CD4-positive, alpha-beta T cell (primary cell): ENCODE measurements at places on chromosomes 7 and 10. TPM values are rescaled to one million over a fixed set of nuclear protein-coding genes. Genes with fewer than 3 reads are reported as not detected.

ELOVL3 gene
- total RNA-seq, result not detected

UNCX gene
- total RNA-seq, result not detected

CLCN1 gene
- not detected for total RNA-seq

FLNC gene
- total RNA-seq, result 0.06 TPM

NPFFR1 gene
- not detected for total RNA-seq

AKR1E2 gene
- 30.4 TPM for total RNA-seq

DNA sequence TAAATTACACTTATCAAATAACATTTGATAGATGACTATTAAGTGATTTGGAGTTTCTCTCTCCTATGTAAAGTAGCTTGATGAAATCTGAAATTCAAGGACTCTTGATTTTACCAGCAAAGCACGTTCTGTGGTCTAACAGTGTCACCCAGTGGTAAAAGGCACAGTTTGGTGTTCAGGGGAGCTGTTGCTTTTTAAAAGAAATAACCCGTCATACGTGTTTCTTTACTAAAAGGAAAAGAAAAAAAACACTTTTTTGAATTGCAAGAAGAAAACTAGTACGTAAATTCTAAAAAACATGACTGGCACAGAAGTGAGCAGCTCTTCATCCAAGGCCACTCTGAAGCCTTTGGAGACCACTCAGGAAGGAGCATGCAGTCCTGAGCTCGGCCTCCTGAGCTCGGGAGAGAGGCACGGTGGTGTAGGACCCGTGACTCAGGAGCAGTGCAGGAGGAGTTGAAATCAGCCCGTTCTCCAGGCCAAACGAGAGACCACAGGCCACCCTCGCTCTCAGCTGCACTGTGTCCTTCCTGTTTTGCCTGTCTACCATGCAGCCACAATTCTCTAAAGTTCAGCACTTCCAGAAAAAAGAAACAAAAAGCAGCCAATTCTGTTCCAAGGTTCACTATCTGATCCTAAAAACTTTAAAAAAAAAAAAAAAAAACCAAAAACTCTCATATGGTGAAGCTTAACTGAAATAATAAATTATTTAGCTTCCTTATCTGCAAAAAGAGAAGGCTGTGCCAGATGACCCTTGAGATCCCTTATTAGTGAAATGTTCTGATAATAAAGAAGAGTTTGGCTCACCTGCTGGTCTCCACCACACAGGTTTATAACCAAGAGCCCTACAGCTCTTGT lies 212.6 kb upstream of the FRMD4A start:
- peak; percentile 80 for DNase-seq

GRCh38 chr7:19772841-19773760 lies at the start of gene TMEM196:
TSS of gene TMEM196 (minus strand) at chr7:19773617. CDS start at chr7:19772696, 921 bp downstream.
- no peak for DNase-seq

GRCh38 chr7:28551331-28551730 lies 139.0 kb downstream of the CREB5 start:
- DNase-seq, result no peak

DNA sequence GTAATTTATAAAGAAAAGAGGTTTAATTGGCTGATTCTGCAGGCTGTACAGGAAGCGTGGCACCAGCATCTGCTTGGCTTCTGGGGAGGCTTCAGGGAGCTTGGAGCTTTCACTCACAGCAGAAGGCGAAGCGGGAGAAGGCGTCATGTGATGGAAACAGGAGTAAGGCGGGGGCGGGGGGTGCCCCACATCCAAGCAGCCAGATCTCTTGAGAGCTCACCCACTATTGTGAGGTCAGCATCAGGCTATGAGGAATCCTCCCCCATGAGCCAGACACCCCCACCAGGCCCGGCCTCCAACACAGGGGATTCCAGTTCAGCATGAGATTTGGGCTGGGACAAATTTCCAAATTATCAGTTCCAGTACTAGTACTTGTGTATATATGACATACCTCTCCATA lies 46.2 kb downstream of the WDR37 start:
- DNase-seq, result no peak

GRCh38 chr7:116167177-116167576 lies 43.2 kb upstream of the TES start:
- no peak for DNase-seq

DNA sequence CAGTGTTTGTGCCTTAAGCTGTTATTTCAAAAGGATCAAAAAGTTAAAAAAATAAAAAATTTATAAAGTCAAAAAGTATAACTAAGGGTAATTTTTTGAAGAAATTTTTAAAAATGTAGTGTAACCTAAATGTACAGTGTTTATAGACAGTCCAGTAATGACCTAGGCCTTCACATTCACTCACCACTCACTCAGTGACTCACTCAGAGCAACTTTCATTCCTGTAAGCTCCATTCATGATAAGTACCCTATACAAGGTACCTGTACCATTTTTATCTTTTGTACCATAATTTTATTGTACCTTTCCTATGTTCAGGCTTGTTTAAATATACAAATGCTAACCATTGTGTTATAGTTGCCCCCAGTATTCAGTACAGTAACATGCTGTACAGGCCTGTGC lies 21.5 kb downstream of the DNAJC9 start:
- DNase-seq, result no peak

GRCh38 chr10:28730031-28730778 lies 52.9 kb downstream of the BAMBI start:
- no peak for DNase-seq

GRCh38 chr10:86060386-86061277 lies 306.0 kb downstream of the GRID1 start:
- DNase-seq, result no peak

DNA sequence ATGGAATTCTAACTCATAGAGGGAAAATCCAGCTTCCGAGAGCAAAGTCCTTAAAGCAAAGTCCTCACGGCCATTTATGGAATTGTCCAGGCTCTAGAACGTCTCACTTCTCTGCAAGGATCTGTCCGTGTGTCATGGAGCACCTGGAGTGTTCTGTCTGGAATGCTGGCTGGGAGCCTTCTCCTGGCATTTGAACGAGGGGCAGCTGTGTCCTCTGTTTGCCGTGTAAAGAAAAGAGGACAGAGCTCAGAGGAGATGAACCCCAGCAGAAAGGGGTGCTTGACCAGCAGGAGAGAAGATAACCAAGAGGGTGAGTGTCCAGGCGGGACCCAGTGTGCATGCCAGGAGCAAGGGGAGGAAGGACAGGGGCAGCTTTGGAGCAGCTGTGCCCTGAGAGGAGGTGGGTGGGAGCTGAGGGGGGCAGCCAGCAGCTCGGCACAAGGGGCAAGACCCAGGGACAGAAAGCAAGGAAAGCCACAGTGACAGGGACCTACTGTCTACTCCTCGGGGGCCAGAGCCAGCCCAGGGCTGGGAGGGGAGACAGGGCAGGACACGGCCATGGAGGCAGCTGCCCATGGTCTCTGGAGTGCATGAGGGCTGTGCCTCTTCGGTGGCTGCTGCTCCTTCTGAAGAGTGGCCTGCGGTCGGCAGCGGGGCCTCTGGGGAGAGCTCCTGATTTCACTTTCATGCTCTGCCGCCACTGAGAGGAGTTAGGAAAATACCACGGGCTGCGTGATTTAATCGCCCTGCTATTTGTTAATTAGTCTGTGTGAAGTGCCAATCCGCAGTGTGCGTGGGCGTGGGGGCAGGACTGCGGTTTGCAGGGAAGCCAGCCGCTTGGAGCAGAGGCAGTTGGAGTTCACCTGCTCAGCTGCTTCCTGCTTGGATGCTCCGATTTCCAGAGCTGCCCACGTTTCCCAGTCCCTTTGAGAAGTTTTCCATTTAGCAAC lies 149.3 kb upstream of the SHH start:
- no peak for DNase-seq

DNA sequence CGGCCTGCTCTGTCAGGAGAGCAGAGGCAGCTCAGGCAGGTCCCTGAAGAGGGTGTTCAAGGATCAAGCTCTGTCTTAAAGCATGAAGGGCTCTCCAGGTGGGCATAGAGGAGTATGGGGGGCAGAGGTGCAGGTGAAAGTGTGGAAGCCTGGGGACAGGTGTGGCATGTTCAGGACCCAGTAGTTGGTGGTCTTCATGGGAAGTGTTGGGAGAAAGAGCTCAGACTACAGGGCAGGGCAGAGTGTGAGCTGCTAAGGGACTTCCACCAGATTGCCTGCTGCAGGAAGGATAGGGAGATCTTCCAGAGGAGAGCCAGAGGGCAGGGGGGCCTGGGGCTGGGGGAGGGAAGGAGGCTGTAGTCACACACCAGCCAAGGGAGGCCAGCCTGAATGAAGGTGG lies 156.5 kb upstream of the GDF10 start:
- DNase-seq, result no peak

DNA sequence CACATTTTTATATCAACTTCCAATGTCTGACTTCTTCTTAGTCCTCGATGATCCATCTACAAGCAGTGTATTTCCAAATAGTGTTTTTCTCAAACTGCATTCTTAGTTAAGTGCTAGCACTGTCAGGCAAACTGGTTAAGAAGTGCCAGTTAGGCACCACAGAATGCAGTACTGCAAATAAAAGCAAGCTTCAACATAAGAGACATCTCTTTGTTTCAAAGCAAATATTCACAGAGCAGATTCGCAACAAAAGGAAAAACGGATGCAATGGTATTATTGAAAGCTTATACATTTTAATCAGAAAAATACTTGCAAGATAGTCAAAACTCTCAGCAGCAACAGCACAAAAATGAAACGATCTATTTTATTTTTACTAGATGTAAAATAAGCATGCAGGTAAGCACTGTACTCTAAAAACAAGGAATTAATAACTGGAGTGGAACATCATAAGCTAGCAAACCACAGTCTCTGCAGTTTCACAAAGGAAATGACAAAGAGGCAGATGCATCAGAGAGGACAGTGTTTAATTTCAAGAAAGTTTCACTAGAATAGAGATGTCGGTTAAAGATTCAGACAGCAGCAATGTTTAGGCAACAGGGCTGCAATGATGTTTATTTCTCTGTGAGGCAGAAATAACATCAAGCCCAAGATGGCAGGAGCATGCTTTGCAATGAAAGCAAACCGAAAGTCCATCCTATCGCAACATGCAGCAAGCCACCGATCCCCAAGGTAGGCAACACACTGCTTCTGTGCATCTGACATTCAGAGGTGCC lies 82.0 kb downstream of the FGFR2 start:
- DNase-seq, result no peak

DNA sequence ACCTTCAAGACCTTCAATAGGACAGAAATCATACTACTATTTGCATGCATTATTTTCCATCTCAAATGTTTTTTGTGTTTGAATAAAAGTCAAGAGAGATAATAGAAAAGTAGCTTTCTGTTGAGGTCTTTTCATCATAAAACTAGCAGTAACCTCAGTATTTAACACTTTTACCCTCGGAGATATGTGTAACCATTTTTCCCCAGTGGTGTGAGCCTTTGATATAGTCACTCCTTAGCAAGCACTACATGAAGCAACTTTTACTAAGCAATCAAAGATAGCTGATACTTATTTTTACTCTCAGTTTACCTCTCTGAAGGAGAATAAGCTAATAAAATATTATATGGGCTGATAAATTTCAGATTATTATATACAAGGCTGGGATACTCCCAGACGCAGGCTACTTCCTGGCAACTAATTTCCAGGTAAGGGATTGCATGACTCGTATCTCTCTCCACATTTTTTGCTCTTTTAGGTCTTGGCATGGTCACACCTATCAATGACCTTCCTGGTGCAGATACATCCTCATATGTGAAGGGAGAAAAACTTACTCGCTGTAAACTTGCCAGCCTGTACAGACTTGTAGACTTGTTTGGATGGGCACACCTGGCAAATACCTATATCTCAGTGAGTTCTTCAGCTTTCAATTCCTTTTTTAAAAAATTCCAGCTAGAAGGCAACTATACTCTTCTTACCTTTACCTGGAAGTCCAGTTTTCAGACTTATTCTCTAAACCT lies 91.5 kb upstream of the MXI1 start:
- no peak for DNase-seq

- DNase-seq, result no peak
Measured at GRCh38 chr7:106278695-106279094, 6.1 kb downstream of the NAMPT start.

DNA sequence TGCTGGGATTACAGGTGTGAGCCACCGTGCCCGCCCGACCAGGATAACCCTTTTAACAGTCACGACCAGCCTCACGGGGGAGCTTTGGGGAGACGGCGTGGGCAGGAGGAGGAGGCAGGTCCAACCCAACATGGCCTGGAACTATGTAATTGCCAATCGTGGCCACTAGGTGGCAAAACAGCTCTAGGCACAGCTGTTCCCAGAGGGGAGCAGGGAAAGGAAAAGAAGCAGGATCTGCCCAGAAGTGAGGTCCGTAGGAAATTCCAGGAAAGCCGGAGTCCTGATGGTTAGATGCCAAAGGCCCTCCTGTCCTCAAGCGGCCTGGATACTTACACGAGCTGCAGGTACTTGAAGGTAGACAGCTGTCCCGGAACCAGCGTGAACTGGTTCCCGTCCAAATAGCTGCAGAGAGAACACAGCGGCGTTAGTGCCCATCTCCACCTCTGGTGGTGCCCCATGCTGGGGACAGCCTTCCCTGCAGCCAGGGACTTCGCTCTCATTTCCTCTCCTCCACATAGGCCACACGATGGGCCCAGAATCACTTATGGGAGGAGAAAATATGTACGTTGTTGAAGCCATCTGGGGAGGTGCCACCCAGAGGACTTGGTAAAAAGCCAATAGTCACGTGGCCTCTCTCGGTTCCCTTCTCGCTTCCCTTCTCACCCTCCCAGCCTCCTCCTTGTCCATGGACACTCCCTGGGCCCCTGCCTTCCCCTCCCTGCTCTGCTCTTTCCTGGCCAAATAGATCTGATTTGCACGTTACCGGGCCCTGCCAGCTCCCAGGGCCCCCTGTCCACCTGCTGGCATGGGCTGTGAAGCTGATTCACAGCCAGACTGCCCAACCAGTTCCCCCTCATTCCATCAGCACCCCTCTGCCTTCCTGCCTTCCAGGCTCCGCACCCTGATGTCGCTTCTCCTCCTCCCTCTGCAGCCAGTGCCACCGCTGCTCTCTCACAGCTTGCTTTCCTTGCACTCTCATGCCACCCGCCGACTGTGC lies 148.1 kb downstream of the SLIT1 start:
- DNase-seq, result peak; percentile 76

DNA sequence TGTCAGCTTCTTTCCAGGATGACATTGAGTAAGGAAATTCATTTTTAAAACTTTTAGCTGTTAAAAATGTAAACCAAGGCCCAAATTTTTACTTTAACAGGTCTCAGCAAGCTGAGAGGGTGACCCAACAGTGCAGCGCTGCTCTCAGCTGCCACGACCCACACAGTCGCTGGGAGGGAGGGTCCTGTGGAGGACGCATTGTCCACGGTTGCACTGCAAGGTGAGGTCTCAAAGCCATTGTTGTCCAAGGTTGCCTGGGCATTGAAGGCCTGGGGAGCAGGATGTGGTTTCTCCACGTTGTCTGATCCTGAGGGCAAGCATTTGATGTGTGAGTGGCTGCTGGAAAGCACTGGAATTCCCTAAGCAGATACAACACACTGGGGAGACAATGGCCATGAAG lies 15.1 kb upstream of the VIPR2 start:
- DNase-seq, result no peak

DNA sequence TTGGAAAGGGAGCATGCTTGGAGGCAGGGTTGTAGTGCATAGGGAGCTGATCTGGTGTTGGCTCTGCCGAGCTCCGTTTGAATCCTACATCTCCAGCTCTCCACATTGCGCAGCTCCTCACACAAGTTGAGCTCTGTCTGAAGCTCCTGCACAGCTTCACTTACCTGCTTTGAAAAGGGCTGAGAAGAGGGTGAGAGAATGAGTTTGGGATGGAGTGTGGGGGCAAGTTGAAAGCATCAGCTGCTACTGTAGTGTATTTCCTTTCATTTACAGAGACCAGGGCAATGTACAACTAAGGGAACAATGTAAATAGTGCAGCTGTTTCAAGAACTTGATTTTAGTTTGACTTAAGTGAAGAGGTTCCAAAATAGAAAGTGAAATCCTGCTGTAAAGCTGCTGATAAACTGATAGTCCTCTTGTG lies 88.5 kb downstream of the VTI1A start:
- DNase-seq, result no peak
